ENCODE measurements at places on chromosomes 4 and X.

- DNase-seq, result no peak
These were observed 39.5 kb downstream of the USP38 start for GRCh38 chr4:143224255-143224654.

- no peak for DNase-seq
These were observed 70.4 kb downstream of the DHRSX start for GRCh38 chrX:2430265-2430825.

GRCh38 chr4:38130884-38131283 is 170.7 kb downstream of the PTTG2 start:
- DNase-seq, result no peak

DNA sequence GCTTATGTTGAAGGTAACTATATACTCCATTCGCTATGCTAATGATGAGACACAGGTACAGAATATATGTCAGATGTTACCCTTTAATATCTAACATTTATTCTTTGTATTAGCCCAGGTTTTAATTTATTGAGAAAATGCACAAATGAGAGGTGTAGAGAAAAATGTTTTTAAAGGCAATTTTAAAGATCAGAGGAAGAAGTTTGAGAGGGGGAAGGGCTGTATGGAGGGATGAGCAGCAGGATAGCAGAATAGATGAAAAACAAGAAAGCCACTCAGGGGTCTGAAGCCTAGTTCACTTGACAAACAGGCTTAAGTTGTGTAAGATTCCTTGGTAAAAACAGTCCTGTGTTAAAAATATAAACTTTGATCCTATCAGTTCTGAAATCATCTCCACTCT is 3.7 kb downstream of the MAB21L2 start:
- no peak for DNase-seq

DNA sequence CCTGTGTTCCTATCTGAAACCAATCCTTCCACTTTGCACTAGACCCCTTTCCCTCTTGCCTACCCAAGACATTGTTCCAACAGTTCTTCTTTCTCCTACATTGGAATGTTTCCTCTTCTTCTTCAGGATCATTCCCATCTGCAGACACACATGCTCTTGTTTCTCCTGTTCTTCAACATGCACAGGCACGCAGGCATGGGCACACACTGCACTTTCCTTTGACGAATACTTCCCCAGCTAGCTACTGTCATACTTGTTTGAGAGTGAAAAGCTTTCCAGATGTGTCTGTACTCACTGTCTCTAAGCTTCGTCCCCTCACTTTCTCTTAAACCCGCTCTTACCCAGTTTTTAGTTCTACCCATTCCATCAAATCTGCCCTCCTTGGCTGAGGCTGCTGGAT is 31.8 kb upstream of the ERVMER34-1 start:
- no peak for DNase-seq

DNA sequence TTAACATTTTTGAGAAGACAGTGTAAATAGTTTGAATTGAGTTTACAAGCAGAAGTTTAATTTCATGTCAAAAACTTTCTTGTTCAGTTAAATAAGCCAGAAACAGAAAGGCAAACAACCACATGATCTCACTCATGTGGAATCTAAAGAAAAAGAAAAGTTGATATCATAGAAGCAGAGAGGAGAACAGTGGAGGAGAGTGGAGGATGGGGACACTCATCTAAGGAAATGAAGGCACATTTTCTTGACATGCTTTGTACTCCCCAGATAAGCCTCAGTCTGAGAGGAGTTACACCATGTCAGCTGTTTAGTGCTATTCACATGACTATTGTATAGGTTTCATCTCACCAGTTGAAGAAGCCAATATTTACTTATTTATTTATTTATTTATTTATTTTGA is 13.5 kb downstream of the SNCA start:
- DNase-seq, result no peak

GRCh38 chr4:60953826-60954225 is 246.3 kb upstream of the ADGRL3 start:
- DNase-seq, result no peak

GRCh38 chrX:47172549-47172948 is 21.1 kb upstream of the UBA1 start:
- no peak for DNase-seq

DNA sequence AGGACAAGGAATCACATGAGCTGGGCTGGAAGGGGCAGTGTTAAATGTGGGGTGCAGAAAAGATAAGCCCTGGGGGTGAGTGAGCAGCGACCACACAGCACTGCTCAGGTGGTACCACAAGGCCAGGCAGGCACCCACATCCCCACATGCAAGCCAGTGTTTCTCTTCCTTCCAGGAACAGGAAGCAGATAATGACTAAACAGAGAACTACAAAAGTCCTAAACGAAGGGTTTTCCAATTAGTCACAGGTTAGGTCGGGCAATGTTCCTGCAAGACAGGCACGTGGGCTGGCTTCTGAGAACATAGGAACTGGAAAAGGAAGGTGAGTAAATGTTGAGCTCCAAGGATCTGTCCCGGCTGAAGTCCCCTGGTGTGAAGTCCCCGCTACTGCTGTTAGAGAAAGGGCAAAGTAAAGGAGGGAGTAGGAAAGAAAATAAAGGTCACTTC is 19.5 kb downstream of the RELL1 start:
- DNase-seq, result no peak

DNA sequence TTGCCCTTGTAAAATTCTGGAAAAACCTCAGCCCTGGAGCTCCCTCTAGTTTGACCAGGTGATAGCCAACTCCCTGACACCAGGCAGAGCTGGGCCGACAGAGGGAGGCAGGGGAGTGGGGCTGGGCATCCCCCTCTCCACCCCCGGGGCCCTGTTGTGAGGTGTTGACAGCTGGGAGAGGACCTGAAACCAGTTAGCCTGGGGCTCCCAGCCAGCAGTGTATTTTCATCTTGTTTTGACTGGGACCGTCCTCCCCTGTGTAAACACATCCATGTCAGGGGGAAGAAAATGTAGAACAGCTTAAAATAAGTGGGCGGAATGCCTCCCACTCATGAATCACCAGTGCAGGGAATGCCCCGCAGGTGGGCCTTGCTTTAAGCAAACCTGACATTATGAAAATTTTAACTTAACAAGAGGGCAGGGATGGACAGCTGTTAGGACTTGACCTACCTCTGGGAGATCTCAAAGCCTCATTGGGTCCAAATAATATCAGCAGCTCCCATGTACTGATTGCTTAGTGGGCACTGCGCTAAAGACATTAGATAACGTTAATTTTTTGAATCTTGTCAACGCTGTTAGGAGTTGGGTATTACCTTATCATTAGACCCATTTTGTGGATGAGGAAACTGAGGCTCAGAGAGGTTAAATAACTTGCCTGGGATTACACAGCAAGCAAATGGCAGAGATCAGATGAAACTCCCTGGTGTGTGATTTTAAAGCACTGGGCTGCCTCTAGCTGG is 45.9 kb downstream of the TSC22D3 start:
- no peak for DNase-seq

GRCh38 chrX:118459494-118459893 is 36.1 kb upstream of the DOCK11 start:
- no peak for DNase-seq

DNA sequence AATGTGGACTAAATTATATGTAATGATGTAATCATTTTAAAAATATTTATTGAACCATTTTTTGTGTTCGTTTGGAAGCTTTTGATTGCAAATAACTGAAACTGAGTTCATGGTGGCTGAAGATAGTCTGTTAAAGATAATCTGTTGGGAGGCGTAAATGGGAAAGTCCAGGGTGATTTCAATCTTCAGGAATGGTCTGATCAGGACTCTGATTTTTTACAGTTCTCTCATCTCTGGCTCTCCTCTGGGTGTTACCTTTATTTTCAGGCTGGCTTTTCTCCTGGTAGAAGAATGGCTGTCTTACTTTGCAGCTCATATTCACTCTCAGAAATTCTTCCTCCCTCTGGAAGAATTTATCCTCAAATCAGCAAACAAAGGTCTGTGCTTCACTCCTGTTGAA is 199.0 kb upstream of the LEF1 start:
- DNase-seq, result no peak

DNA sequence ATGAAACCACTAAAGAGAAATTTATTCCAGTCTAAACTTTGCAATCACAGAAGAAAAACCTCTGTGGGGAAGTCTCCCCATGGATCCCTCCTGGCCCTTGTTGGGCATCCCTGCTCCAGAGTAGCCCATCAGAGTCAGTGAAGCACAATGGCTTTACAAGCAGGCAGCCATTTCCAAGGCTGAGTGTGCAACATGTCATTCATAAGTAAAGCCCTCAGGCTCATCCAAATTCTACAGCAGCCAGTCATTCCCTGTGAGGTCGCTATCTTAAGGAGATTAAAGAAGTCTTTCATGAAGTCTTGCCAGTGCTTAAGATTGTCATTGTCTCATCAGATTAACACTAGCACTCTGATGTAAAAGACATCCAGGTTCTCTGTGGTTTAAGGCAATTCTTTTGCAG is 17.0 kb upstream of the MAPK10 start:
- no peak for DNase-seq

- no peak for DNase-seq
These were observed 108.7 kb upstream of the ATP6AP2 start for GRCh38 chrX:40471965-40472648.

DNA sequence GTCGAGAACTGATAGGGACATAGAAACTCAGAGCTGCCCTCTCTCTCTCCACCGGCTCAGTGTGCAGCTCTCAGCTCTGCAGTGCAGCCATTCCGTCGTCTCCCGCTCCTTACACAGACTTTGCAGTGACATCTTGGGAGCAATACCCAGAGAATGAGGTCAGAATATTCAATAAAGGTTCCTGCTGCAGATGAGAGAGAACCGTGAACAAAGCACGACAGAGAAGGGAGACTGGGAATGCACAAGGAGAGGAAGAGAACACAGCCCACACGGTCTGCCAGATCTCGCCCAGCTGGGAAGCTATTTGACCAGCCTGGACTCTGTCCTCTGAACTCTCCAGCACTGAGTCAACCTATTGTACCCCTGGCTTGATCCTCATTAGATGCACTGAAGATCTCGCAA is 118.0 kb upstream of the PPARGC1A start:
- no peak for DNase-seq

GRCh38 chr4:119210775-119211174 is 1.7 kb upstream of the USP53 start:
- DNase-seq, result no peak

GRCh38 chr4:121789960-121790829 is 10.9 kb upstream of the EXOSC9 start:
- DNase-seq, result no peak

DNA sequence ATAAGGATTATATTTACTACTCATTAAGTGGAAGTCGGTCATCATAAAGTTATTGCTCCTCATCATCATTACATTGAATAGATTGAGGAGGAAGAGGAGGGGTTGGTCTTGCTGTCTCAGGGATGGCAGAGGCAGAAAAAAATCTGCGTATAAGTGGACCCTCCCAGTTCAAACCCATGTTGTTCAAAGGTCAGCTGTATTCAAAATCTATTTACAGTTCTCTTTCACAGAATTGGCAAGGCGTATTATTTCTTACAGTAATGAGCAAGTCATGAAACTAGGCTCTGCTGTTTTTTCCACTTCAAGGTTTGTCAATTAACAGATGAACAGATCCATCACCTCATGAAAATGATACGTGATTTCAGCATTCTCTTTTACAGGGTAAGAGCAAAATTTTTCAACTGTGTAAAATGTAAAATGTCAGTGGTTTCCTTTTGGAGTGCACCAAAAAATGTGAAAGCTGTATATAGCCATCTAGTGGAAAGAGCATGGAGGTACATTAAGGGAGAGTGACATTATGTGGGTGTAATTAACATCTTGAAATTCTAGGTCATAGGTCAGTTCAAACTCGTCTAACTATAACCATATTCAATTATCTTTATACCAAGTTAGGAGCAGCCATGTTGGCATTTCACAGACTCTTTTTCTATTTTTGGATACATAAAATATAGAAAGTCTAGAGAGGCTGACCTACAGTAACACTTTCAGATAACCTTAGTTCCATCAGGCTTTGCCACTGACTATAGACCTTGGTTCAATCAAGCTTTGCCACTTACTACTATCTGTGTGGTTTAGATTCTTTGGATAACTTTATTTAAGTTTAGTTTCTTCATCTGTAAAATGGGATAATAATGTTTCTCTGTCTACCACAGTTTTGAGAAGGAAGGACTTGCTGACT is 30.1 kb downstream of the NEIL3 start:
- DNase-seq, result no peak

DNA sequence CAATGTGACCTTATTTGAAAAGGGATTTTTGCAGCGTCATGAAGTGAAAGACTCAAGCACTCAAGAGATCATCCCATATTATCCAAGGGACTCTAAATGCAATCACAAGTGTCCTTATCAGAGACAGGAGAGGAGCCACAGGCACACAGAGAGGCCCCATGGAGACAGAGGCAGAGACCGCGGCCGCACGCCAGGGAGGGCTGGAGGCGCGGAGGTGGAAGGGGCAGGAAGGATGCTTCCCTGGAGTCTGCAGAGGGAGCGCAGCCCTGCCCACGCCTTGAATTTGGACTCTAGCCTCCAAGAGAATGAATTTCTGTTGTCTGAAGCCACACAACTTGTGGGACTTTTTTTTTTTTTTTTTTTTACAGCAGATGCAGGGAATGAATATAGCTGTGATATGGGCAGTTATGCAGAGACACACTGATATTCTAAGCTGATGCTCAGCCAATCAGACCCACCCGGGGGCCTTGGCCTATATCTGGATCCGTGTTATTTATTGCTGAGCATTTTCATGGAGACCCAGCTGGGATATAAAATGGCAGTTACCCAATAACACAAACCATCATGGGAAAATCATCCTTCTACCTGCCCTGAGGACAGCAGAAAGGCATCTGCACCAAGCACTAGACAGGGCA is 244.8 kb upstream of the PSAPL1 start:
- DNase-seq, result no peak

DNA sequence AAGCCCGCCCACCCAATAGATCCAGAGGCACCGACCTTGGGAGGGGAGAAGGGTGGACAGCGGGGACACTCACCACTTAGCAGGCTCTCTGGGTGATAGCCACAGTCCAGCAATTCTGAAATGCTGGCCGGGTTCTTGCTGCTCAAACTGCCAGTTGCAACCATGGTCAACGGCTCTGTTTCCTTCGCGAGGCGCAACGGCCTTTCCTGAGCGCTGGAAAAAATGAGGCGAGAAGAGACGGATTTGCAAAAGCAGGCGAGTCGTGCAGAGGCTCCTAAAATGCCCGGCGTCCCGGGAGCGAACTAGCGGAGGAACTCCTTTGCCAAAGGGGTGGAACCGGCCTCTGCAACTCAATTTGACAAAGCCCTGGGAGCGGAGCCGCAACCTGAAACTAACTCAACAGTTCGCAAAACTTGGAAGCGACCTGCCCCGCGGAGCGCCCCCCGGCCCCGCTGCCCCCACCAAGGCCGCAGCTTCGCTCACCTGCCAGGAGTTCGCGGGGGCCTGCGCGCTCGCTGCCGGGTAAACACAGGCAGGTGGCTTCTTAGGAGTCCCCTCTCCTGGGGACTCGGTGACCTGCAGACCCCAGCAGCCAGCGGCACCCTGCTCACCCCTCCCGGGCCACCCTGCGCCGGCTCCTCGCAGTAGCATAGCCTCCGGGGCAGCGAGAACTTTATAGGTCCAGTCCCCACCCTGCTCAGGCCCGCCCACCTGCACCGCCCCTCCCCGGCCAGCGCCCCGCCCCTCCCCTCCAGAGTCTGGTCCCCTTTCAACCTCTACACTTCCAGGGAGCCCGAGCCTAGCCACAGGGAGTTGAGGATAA is at the start of gene DDIT4L:
Gene DDIT4L (minus strand): TSS at position 649 of the 823 bp plus-strand sequence. CDS start 485 bp downstream, at position 164.
- no peak for DNase-seq
